ENCODE measurements at places on chromosomes 2 and 18.

GRCh38 chr2:171086352-171087290, 74.1 kb downstream of the TLK1 start:
- DNase-seq: peak; percentile 74

- peak; percentile 18 for DNase-seq
Observed at GRCh38 chr2:196516564-196516963, 123.0 kb upstream of the CCDC150 start.

DNA sequence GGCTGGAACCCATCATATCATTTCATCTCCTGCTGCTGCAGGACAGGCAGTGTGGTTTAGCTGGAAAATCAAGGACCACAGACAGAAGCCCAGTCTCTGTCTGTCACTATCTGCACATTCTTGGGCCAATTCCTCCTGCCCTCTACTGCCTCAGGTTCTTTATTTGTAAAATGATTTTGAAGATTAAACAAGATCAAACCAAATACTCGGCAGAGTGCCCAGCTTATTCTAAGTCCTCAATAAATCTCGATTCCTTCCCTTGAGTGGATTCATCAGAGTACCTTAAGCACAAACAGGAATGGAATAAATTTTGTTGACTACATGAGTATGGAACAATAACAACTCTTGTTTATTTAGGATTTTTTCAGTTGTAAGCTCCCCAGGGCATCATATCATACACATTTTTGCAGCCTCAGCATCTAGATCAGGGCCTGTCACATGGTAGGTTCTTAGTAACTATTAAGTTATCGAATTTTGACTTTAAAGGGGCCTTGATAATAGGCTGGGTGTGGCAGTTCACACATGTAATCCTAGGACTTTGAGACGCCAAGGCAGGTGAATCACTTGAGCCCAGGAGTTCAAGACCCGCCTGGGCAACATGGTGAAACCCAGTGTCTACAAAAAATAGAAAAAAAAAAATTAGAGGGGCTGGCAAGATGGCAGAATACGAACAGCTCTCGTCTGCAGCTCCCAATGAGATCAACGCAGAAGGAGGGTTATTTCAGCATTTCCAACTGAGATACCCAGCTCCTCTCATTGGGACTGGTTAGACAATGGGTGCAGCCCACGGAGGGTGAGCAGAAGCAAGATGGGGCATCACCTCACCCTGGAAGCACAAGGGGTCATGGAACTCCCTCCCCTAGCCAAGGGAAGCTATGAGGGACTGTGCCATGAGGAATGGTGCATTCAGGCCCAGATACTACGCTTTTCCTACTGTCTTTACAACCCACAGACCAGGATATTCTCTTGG, 11.1 kb downstream of the RHOB start:
- no peak for DNase-seq

DNA sequence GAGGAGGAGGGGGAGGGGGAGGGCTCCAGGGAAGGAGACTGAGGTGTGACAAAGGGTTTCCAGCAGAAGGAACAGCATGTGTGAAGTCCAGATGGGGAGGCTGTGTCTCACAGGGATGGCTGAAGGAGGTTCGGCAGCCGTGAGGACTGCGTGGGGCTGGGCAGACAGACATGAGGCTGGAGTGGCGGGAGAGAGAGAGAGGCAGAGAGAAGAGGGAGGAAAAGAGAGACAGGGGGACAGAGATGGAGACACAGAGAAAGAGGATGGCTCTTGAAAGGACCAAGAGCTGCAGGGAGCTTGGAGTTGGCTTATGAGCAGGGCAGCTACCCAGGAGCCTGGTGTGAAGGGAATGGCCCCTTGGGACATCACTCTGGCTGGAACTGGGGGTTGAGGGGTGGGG, 138.9 kb upstream of the ASB18 start:
- no peak for DNase-seq

- no peak for DNase-seq
Observed at GRCh38 chr2:201852462-201852861, 46.1 kb downstream of the CDK15 start.

- peak; percentile 48 for DNase-seq
Observed at GRCh38 chr2:10447300-10447894, 730 bp downstream of the ODC1 start.

DNA sequence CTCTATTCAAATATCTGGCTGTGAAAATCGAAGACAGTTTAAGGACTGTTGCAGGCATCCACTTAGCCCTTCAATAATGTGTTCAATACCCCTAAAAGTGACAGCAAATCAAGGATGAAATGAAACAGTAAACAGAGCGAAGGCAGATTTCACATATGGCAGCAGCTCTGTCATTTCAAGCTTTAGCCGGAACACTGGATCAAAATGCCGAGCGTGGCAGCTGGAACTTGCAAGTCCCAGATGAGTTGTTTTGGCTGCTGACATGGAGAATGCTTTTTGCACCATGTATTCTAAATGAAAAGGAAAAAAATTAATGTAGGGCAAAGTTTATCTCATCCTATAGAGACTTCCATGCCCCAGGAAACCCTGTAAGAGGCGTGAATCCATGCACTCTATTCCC, 18.0 kb downstream of the LRRC30 start:
- no peak for DNase-seq

- DNase-seq: no peak
Observed at GRCh38 chr2:190999949-191000665, 13.9 kb downstream of the STAT1 start.

- DNase-seq: no peak
Observed at GRCh38 chr2:196286821-196287220, 115.4 kb upstream of the STK17B start.

DNA sequence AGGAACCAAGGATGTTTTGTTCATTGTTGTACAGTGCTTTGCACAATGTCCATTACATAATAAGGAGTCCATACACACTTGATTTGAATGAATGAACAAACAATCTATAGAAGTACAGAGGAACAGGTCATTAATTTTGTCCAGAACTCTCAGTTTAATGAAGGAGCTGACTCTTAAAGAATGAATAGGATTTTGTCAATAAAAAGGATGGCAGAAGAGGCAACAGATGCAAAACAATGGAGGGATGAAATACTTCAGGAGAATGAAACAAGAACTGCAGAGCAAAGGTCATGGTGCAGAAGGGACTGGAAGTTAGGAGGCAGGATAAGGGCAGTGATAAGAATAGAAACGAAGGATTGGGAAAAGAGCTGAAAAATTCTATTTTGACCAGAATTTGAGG, 28.7 kb upstream of the COL5A2 start:
- DNase-seq: no peak

DNA sequence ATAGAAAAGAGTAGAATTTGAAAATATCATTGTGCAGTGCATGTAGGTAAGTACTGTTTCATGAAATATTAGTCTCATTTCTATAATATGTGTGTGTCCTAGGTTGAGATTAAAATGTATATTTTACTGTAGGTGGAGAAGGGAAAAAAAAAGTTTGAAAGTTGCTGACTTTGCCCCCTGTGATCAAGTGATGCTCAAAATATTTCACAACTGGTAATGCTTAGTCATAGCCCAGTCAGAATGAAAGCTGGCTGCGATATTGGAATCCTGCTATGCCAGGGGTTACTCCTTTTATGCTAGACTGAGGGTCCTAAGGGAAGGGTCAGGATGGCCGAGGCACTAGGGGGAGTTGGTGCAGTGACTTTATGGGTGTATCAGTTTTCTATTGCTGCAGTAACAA, 19.5 kb upstream of the CFAP36 start:
- peak; percentile 74 for DNase-seq

DNA sequence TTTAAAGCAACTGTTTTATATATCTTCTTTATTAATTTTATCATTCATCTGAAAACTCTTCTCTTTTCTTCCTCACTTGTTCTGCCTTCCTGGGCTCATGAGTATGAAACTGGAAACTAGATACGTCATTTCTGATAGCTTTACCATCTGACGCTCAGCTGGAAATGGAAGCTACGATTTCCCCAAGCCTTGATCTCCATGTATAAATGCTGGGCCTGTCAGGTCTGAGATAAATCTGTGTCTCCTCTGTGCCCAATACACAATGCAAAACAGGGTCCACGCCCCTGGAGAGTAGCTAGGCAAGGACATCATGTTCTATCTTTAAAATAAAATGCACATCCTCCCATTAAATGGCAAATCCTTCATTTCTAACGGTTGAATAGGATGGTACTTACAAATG, 238.4 kb downstream of the AFF3 start:
- no peak for DNase-seq

GRCh38 chr2:138787053-138787666, 7.0 kb upstream of the NXPH2 start:
- DNase-seq: peak; percentile 59

DNA sequence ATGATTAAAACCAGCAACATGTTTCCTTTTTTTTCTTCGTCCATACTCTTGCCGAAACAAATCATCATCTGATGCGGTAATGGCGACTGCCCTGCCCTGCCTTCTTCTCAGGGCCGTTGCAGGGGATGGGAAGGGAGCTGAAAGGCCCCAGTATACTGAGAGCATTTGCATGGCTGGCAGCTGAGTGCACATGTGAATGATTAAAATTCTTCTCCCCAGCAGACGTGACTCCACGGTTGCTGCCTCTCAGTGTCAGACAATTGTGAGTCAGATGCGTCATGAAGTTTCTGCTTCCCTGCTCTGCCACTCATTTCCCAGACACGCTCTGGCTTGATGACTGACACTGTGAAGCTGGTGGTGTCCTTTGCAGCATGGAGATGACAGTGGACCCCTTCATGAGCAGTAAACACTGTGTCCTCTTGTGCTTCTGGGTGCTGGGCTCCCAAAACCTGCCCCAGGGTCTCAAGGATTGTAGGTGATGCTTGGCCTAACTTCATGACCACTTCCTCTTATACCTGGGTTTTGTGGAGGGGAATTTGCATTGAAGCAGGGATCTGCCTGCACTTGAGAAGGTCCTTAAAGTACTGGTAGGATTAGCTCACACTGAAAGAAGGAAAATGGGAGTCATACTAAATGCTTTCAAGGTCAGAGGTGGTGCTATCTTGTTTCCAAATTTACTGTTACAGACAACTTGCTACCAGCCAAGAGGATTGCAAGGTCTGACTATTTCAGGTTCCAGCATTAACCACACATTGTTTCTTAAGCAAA, 222.5 kb upstream of the COPS8 start:
- peak; percentile 51 for DNase-seq

DNA sequence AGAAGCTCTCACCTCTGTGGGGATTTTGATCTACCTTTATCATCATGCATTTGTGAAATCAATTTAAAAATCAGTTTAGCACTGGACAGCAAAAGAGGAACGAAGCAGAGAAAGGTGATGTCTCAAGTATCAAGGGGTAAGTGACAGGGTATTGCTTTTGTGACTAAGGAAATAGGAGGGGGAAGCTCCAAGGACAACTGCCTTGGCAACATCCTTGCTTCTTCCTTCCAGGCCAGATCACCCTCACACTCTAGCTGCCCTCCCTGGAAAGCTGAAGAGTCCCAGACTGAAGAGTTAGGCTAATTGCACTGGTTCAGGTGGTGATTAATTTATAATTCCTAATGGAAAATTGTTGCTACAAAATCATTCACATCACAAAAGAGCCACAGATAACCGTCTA, 859.1 kb upstream of the ACVR2A start:
- DNase-seq: no peak

DNA sequence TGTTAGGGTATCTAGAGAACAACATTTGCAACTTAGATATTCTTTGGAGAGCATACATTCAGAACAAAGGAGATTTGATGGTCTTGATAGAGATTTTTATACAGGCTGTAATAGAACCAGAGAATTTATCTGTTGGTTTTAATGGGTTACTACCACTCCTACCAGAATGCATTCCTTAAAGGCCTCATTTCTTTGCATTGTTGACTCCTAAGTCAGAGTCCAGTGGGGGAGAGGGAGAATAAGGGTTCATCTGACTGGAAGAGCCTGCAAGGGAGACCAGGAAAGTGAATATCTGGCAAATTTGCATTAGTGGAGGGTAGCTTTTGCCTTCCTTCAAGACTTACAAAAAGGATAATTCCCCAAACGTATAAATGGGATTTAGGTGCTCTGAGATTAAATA, 29.7 kb downstream of the AGPS start:
- DNase-seq: peak; percentile 29

- peak; percentile 16 for DNase-seq
Observed at GRCh38 chr2:27958711-27959378, 68.3 kb downstream of the BABAM2 start.

- DNase-seq: no peak
Observed at GRCh38 chr2:222304737-222305515, 6.1 kb upstream of the PAX3 start.

DNA sequence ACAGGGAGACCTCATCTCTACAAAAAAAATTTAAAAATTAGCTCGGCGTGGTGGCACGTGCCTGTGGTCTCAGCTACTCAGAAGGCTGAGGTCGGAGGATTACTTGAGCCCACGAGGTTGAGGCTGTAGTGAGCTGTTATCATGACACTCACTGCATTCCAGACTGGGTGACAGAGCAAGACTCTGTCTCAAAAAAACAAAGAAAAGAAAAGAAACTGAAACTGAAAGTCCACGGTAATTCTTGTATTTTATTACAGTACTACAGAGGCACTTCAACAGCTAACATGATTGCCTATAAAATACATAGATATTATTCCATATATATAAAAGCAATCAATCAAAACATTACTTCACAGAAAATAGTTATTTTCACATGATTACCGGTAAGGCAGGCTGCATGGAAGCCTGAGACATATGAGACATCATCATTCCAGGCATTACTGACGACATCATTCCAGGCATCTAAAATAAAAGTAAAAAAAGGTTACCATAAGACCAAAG, 23.1 kb downstream of the PRPF40A start:
- DNase-seq: peak; percentile 84

- no peak for DNase-seq
Observed at GRCh38 chr2:204470178-204470620, 75.1 kb upstream of the PARD3B start.

GRCh38 chr2:8368463-8368862, 313.4 kb upstream of the ID2 start:
- no peak for DNase-seq

DNA sequence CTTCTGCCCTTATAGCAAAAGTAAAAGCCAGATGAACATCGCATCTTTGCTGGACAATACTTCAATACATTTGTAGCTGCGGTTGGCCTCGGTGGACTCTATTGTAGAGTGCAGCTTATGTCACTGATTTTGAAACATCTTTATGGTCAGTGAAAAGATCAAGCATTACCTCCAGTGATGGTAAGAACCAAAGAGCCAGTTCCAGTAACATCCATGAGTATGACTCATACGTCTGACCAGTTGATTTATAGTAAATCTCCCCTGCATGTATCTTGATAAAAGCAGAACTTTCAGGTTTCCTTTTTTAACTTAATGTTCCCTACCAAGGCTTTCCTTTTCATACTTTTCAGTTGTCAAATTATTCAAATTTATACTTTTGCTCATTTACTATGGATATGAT, 119.2 kb upstream of the HNRNPA3 start:
- no peak for DNase-seq

GRCh38 chr2:229254206-229254605, 16.9 kb downstream of the PID1 start:
- DNase-seq: no peak

DNA sequence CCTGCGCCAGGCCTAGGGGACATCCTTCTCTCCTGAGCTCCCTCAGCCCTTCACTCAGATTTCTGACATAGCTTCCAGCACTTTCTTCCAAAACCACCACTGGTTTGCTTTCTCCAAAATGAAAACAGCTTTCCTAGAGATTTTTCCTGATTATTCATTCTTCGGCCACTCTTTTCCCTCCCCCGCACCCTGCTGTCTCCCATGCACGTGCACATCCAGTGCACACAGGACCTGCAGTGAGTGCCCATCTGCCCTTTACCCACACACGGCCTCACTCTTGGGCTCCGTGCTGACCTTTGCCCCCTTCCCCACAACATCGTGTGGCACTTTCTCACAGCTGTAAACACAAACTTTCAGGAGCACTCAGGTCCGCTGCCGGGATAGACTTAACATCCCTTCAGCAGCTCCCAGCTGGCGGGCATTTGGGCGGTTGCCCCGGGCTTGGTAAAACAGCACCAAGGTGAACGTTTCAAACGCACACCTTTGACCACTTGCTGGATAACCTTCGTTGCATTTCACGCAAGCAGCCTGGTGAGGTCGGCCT, 25.8 kb downstream of the KIF1A start:
- no peak for DNase-seq

Measured in cardiac fibroblast (primary cell).